ENCODE measurements at places on chromosomes 4 and X.

GRCh38 chrX:29295987-29296680, 708.9 kb downstream of the IL1RAPL1 start:
- no peak for DNase-seq

DNA sequence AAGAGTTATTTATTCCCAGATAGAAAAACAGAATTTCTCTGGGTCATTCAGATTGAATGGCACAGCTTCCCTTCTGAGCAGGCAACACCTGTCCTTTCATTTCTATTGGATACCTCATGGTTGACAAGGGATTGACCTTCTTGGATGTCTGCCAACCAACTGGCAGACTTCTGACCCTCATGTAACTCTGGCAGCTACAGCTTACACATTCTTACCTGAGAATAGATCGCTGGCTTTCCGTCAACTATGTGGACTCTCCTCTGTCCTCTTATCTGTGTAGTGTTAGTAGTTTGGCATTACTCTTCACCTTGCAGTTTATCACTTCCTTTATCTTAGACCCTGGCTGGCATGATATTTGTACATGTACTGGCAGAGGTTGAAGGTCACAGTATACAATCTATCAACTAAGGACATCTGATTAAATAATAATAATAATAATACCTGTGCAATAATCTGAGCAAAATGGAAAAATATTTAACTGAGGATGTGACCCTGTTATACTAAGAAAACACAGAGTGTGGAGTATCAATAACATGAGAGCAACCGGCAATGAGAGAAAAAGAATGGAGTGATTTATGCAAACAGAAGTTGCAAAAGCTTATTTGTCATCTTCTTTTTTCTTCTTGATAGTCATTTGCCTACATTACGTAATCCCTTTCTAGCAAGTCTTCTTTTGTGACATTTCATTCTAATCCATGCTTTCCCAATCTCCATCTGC, 1118.2 kb downstream of the ARAP2 start:
- peak; percentile 22 for DNase-seq

- DNase-seq, result no peak
Observed at GRCh38 chrX:21728276-21728968, 29.5 kb downstream of the SMPX start.

DNA sequence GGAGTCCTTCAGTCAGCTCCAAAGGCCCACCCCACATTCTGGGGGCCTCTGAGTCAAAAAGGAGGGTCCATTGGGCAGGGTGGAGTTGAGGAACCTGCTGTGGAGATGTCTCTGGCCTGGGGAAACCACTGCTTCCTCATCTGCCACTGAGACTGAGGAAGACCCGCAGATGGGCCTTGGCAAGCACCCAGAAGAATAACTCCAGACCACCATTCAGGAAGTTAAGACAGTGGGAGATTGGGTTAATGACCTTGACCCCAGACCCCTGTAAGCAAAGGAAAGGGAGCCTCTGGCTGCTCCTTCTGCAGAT, 8.1 kb upstream of the HSD17B10 start:
- no peak for DNase-seq

DNA sequence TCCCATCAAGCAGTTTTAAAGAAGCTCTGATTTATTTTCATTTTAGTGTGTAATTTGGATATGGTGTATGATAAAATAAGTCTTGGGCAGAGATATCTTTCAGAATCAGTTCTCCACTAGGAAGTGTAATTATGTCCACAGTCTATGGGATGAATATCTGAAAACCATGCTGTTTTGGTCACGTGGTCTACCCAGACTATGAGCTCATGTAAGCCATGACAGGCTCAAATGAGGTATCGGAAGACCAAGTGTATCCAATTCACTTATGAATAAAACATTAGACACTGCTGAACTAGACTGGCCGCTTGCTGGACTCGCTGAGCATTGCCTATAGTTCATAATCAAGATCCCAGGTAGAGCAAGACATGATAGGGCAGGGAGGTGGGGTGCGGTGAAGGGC, 50.5 kb downstream of the SOD3 start:
- DNase-seq, result no peak

DNA sequence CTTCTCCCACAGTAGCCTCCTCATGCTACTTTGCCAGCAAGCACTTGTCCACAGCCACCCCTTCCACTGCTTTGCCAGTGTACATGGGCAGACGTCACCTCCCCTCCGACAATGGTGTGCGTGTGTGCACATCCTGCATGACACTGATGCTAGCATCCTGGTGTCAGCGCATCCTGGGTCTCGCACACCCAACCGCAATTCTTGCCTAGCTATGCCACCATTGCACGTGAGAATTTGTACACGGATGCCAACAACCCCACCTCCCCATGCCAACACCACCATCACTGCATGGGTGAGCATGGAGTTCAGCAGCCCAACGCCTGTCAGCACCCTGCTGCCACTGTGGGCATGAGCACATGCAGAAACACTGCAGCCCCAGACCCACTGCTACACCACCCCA, 550.0 kb downstream of the STPG2 start:
- DNase-seq, result no peak

DNA sequence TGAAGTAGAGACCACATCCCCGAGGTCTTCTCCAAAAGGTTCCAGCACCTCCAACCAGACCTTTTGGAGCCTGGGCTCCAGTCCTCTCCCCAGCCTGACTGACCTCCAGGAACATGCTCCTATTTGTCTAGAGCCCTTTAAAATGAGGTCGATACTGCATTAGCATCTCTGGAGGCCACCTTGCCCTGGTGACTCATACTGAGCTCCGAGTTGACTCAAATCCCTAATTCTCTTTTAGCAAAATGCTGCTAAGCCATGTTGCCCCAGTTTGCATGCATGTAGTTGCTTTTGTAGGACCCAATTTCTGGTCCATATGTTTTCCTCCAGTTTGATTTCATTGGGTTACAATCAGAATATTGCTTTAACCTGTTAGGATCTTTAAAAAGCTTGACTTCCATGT, 43.5 kb upstream of the CITED1 start:
- DNase-seq, result no peak

DNA sequence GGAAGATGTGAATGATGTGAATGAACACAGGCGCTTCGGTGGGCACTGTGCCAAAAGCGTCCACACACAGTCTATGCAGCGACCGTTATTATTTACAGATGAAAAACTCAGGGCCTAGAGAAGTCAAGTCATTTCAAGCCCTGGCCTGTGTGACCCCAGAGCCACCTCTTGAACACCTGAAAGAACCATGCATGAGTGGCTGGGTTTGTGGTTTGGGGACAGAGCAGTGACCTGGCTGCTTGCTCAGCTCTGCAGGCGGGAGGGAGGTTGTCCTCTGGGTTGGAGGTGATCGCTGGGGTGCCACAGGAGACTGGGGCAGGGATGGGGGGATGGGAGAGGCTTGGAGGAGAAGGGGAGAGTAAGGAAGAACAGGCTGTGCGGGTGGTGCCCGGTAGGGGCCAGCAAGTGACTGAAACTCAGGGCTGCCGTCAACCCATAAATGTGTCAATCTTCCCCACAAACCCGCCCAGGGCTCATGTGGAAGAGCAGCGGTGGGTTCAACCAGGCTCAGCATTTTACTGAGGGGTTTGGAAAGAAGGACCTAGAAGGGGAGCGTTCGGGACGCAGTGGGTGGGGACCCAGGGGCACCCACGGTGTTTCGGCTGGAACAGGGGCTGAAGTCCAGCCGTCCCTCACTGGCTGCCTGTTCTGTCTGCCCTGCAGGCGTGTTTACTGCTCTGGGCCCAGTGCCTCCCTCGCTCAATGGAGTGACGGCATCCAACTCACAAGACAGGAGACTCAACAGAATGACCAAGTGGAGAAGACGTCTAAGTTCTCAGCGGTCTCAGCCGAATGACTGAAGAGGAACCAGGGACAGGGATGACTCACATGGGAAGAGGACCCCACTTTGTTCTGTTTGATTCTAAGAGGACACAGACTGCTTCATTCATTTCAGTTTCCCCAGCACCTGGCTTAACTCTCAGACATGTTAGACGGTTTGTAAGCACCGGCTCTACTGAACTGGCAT, 167.8 kb downstream of the AFAP1 start:
- no peak for DNase-seq

DNA sequence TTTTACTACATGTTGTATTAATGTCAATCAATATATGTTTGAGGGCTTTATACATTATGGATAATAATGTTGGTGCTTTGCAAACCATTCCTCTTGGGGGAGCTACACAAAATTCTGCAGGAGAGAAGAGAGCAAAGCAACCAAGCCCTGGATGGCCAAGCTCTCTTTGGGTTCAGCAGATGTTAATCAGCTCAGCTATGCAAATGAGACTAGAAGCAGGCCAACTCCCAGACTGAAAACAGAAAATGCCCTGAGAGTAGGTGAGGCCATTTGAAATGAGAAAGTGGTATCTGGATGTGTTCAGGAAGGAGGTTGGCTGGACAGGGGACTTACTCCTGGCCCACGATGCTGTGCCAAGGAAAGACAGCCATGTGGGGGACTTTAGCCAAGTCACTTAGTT, 387.0 kb downstream of the BCOR start:
- DNase-seq, result no peak

GRCh38 chr4:172794307-172794703, 374.3 kb upstream of the GALNT7 start:
- DNase-seq, result no peak

DNA sequence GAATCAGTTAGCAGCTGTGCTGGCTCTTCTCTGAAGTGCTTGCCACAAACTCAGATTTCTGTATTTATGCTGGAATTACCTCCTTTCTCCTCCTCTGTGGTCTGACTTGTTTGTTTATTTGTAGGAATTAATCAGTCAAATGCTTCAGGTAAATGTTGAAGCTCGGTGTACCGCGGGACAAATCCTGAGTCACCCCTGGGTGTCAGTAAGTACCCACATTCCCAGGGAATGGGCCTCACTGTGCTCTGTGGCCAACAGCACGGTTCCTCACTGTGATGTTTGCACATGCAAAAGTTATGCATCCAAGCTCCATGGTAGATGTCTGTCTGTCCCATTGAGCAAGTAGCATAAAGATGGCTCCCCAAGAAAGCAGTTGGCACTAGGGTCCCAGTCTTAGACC, 169.9 kb downstream of the DCLK2 start:
- DNase-seq, result no peak
